HCT116 (cell line): ENCODE measurements at places on chromosomes 3 and 15.

DNA sequence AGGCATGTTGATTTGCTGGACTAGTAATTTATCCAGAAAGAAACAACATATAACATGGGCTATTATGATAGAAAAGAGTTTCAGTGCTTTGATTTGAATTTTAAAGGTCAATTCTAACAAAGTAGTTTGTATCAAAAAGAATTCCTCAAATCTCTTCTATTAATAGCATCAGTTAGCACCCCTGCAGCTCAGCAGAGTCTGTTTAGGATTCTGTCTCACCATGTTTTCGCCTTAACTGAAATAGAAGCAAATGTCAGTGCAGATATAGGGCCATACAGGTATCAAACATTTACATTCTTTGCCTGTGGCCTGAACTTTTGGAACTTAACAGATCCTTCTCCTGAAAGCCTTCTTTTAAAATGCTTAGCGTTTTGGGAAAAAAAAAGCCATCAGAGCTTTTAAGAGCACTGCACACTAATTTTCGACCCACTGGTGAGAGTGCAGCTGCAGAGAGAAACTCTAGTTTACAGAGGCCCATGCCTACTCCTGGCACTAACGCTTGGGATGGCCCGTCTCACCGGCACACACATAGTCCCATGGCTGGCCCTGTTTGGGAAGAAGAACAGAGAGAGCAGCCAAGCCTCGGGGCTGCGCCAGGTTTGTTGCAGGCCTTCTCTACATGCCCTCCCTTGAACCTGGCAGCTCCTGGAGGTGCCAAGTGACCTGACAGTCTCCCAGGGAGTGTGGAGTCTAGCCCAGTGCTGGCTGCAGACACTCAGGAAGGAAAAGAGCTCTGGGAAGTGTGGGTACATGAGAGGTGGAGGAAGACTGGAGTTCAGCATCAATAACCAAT lies 9.9 kb upstream of the PAQR9 start:
- DNase-seq = no peak

DNA sequence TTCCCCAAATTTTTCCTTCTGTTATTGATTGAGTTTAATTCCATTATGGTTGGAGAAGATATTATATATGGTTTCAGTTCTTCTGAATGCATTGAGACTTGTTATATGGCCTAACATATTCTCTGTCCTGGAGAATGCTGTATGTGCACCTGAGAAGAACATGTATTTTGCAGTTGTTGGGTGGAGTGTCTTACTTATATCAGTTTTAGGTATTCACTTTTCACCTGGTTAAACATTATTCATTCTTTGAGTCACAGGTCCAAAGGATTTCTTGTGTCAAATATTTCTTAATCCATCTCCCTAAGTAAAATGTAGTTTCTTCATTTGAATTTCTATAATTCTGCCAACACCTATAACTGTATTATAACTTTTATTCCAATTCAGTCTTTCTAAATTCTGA lies 17.8 kb downstream of the ACKR2 start:
- DNase-seq = no peak

DNA sequence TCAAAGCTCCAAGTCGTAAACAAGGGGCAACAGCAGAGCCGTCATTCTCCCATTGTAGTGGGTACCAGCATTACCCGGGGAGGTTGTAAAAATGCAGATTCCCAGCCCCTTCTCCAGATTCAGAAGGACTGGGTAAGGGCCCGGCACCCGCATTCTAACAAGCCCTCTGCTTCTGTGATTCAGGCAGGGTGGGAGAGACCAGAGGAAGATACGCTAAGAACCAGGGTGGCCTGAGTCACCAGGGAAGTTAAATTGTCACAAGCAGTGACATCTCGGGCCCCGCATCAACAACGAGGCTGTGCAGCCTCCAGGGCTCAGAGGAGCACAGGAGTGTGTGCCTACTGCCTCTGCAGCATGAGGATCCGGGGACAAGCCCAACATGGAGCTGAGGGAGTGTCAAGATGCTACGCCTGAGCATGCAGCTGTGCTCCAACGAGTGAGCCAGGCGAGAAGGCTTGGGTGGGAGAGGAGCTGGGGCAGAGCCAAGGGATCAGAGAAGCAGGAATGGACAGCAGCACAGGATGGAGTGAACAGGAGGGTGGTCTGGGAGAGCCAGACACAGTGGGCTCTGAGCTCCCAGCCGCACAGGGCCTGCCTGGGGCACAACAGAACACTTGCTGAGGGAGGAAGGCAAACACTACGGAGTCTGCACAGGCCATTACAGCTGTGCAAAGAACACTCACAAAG lies 68.5 kb downstream of the CPN2 start:
- no peak for DNase-seq

GRCh38 chr3:152195206-152195605 lies 73.5 kb upstream of the MBNL1 start:
- no peak for DNase-seq

GRCh38 chr15:53548236-53548635 lies 211.2 kb downstream of the WDR72 start:
- DNase-seq = no peak

DNA sequence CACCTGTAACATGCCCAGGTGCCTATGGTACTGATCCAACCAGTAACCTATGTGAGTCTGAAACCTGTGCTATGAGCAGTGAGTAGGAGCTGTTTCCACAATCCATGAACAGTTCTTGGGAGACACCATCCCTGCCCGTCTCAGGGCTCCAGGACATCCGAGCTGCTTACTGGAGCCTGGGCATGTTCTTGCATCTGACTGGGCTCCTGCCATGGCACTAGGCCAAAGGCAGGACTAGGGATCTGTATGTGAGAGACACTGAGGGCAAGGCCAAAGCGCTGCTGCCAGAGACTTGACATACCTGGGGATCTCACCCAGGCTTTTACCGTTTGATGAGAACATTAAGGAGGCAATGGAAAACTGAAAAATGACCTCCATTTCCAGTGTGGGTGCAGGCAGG lies 59.8 kb downstream of the WDR76 start:
- no peak for DNase-seq

- DNase-seq = no peak
These were observed 9.6 kb downstream of the PYDC2 start for GRCh38 chr3:191470545-191470944.

- no peak for DNase-seq
These were observed 153.5 kb downstream of the RPLP1 start for GRCh38 chr15:69606144-69606543.

- DNase-seq = no peak
These were observed 6.1 kb downstream of the SECISBP2L start for GRCh38 chr15:49040151-49040550.

DNA sequence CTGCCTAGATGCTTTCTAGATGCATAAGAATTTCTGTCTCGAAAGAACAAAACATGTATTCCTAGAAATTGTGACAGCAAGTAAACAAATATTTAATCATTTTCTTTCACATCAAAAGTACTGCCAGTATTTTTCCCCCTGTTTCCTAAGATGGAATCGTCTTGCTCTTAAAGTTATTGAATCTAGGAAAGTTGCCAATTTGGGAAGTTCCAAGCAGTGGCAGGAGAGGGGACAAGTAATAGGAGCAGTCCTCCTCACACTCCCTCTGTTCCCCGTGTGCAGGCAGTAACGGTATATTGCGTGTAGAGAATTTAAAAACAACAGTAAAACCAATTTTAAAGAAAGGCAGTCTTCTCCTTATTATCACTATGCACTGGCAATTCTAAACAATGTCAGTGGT lies 619.8 kb downstream of the TBL1XR1 start:
- no peak for DNase-seq

- peak; percentile 10 for DNase-seq
These were observed 62.7 kb upstream of the BNIP2 start for GRCh38 chr15:59751552-59752413.

- DNase-seq = no peak
These were observed 40.5 kb upstream of the CSPG4 start for GRCh38 chr15:75753145-75753544.

GRCh38 chr3:170632780-170633179 lies 46.9 kb upstream of the SLC7A14 start:
- DNase-seq = no peak

DNA sequence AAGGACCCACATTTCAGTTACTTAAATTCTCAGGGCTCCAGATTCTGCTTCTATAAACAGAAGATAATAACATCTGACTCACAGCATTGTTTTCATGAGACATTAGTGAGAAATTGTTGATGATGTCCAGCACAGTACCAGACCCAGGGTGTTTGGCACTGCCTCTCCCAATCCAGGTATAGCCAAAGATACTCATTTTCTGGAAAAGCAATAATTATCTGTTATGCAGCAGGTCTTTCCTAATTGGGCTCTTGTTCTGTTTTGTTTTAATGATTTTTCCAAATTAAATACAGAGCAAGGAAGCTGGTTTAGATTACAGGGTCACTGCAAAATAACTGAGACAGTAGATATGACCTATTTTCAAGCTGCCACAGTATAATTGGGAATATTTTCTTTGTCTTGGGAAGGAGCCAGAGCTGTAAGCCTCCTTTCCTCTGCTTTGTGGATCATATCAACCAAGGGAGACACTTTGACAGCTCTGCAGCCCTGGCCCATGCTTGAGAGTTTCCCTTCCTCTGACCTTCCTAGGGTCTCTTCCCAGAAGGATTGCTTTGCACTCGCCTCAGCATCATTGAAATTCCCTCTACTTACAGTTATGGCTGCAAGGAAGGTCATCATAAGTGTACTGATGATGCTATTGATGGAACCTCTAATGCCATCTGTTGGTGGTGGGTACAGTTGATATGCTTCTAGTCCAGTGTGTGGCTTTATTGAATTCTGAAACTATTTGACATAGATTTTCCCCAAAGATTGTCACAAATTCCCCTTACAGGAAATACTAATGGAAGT lies 522.4 kb upstream of the ADAMTS9 start:
- no peak for DNase-seq

DNA sequence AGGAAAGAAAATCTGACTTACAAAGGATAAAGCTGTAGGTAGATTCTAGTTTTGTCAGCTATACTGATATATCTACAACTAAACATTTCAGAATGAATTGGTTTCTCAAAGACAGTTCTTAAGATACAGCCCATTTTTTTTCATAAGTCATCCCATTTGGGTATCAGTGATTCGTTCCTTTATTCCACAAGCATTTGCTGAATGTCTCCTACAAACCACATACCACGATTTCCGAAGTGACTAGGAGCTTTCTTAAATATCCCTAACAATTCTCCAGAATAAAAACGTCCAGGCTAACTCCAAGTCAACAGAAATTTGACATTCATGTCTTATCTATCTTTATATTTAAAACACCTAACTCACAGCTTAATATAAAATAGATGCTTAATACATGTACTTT lies 59.8 kb downstream of the TP53BP1 start:
- DNase-seq = no peak

DNA sequence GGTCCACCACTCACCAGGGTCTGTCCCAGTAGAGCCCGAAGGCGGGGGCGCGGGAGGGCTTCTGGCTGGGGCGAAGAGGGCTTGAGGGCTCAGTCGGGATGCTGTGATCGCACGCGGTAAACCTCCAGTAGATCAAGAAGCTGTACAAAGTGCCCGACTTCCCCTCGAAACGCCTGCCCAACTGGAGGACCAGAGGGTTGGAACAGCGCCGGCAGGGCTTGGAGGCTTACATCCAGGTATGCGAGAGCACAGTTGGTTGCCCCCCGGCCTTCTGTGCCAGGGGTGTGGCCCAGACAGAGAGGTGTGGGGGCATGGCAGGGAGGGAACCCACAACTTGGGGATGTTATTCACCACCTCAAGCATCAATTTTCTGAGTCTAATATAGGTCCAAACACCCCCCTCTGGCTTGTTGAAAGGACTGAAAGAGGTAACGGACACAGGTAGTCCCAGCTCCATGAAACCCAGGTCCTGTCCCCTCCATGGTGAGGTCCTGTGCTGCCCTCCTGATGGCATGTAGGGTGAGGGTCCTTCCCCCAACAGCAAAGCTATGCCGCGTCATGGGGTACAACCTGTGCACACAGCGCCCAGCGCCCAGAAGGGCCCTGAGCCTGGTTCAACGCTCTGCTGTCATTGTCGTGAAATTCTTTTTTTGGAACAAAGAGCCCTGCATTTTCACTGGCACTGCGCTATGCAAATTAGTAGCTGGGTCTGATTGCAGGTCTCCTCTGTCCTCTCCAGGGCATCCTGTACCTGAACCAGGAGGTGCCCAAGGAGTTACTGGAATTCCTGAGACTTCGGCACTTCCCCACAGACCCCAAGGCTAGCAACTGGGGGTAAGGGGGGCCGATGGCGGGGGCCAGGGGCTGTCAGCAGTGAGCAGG lies 1.2 kb downstream of the SNX22 start:
- DNase-seq = no peak

- no peak for DNase-seq
These were observed 454.1 kb downstream of the GRM7 start for GRCh38 chr3:7315037-7315436.

- DNase-seq = no peak
These were observed 8.5 kb upstream of the DAG1 start for GRCh38 chr3:49461443-49462171.

- no peak for DNase-seq
These were observed 210.7 kb upstream of the KCNH8 start for GRCh38 chr3:18937574-18937973.

DNA sequence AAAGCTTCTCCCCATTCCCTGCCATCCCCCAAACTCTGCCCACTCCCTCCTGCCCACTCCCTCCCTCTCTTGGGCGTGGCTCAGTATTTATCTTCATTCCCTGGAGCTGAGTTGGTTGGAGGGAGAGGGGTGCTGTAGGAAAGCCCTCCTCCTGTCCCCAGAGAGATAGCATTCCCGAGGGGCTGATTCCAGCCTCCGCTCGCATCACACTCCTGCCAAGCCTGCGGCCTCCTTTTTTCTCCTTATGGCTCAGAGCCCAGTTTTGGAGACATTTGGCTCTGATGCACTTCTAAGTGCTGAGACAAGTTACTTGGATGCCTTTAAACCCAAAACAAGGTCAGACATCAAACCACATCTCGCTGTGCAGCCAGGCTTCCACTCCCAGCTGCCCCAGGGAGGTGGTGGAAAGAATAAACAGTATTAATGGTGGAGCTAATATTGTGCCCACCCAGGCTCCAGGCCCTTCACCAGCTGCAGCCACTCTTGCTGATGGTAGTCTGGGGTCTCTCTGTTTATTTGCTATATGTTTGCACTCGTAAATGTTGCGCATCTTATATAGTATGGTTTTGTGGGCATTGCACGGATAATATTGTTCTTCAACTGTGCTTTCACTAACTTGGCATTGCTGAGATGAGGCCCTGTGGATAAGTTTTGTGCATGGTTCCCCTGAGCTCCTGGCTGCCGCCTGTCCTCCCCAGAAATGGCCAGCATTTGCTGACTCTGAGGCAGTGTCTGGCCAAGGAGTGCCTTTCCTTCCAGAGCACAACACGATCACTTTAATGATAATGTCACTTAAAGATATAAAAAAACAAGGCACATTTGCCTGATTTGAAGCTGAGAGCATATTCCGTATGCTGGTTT lies 157.2 kb downstream of the LRRC28 start:
- no peak for DNase-seq

- no peak for DNase-seq
These were observed 20.9 kb downstream of the LINGO1 start for GRCh38 chr15:77611767-77612166.

DNA sequence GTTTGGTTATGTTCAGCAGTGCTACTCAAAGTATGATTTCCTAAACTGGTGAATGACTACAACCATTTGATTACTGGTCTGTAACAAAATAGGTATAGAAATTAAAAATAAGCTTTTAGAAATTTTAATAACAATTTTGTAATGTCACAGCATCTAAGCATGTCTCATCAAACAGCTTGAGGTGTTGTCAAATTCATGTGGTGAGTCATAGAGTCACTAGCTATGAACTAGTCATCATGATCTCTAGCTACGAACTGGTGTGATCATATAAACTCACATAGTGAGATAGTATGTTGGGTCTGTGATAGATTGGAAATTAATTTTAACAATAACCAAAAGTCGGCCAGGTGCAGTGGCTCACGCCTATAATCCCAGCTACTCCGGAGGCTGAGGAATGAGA lies 213.9 kb upstream of the RBMS3 start:
- no peak for DNase-seq

GRCh38 chr3:154552338-154552737 lies 122.3 kb upstream of the GPR149 start:
- peak; percentile 18 for DNase-seq
